ENCODE measurements at places on chromosomes 3 and 15.

DNA sequence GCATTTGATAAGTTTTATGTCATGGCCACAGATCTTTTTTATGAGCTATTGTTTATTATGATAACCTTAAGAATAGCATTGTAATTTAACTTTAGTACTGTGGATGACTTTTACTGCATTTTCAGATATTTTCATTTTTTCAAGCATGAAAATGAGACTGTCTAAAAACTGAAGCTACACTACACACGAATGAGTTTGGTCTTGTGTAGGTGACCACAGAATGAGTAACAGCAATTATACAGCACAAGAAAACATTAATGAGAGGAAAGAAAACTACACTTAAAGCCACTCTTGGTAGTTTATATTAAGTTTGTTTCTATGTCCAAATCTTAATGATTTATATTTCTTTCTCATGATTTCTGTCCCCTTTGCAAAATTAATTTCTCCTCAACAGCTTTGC lies 809.2 kb downstream of the NAALADL2 start:
- no peak for DNase-seq

DNA sequence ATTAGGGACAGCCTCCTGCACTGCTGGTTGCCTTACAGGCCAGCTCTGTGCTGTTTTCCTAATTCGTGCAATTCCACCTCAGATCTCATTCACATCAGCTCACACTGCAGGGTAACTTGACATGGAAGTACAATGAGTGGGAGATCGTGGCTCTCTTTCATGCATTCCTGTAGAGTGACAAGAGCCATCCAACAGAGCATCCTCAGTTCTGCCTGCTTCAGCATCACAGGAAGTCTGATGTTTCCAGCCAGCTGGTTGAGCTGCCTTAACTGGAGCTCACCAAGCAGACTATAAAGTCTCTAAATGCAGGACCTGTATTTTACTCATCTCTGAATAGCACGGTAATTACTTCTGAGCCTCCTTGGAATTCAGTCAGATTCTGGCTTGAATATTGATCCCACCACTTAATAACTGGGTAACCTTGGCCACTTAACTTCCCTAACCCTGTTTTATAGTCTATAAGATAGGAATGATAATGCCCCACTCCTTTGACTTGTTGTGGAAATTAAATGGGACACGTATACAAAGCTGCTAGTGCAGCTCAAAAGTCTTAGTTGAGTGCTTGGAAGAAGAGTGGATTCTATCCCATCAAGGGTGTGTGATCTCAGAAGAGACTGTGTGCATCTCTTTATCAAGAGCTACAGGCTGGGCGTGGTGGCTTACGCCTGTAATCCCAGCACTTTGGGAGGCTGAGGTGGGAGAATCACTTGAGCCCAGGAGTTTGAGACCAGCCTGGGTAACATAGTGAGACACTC lies 1.4 kb upstream of the DIS3L start:
- DNase-seq = no peak

- DNase-seq = no peak
Observed at GRCh38 chr3:195270079-195270816, 711 bp downstream of the XXYLT1 start.

- no peak for DNase-seq
Observed at GRCh38 chr3:196222876-196223595, 6.7 kb downstream of the SLC51A start.

DNA sequence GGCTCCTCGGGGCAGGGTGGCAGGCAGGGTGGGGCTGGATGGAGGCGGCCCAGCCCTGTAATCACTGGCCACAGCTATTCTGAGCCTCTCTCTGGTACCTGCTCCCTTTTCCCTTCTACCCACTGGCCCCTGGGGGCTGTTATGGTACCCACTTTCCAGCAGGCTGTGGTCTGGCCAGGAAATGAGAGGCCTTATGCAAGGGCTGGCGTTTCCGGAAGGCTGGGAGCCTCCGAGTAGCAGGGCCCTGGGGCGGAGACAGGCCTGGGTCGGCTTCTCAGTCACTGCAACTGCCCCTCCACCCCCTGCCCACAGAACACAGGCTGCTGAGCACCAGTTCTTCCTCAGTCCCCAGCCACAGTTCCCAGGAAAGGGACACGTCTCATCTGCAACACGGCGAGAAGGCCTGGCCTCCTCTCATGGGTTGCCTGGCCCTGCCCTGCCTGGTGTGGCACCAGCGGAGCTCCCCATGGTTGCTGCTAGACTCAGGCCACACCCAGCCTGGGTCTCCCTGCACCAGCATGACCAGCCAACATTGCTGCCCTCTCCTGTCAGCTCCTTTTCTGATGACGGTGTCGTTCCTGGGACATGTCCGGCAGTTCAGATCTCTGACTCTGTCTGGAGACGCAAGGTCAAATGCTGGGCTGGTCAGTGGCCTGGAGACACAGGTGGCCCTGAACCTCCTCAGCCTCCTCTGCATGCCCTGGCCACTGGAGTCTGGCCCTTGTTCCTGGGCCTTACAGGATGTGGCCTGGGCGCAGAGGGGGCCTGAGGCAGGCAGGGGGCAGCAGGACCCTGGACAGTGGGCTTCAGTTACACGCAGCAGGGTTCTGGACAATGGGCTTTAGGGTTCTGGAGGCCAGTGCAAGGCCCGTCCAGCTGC lies 6.5 kb downstream of the CHST13 start:
- peak; percentile 69 for DNase-seq

GRCh38 chr3:65899226-65899625 lies 139.5 kb downstream of the MAGI1 start:
- no peak for DNase-seq
